Iris pigment epithelial cell (primary cell): ENCODE measurements at places on chromosomes 16 and 17.

DNA sequence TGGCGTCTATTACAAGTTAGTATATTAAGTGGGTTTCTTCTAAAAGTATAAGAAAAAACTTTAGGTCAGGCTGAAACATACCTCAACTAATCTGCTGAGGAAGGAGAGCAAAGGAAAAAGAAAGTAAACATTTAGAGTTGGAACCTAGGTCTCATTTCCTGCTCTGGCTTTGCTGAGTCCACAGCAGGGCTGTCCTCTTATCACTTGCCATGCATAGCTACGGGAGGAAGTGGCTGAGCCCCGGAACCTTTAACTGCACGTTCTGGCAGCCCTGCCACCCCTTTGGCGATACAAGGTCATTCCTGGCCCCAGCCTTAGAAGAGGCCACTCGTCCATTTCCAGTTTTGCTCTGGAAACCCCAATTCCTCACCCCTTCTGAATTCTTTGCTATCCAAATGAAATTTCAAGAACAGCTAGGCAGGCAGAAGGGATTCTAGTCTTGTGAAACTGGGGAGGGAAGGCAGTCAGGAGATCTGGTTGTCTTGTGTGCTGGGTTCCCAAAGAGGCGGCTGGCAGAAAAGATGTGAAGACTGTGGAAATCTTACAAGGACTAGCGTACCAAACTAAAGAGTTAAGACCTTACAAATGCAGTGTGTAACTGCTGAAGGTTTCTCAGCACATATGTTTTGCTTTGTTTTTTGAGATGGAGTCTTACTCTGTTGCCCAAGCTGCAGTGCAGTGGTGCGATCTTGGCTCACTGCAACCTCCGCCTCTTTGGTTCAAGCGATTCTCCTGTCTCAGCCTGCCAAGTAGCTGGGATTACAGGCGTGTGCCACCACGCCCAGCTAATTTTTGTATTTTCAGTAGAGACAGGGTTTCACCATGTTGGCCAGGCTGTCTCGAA is 19.1 kb downstream of the WIPI1 start:
- peak; percentile 55 for DNase-seq

DNA sequence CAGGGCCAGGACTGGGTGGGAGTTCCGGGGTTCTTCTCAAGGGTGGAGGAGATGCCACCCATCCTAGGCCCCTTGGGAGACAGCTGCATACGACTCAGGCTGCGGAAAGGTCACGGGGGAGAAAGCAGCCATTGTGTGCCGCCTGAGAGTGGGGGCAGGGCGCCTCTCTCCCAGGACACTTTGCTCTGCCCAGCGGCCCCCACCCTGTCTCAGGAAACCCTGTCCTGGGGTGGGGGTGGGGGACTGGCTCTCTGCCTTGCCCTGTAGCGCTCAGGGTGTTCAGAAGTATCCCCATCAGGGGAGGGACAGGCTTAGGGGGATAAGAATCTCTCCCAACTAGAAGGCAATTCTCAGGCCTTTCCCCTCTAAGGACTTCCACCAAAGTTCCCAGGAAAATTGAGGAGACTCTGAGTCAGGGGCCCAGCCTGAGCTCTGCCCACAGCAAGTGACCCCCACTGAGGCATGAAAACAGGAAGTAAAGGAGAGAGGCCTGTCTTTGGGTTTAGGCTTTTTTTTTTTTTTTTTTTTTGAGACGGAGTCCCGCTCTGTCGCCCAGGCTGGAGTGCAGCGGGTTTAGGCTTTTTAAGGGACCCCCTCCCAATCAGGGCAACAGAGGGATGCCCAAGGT is 4.9 kb downstream of the GIT1 start:
- DNase-seq, result no peak

GRCh38 chr16:732936-733335 is 6.0 kb downstream of the HAGHL start:
- no peak for DNase-seq

DNA sequence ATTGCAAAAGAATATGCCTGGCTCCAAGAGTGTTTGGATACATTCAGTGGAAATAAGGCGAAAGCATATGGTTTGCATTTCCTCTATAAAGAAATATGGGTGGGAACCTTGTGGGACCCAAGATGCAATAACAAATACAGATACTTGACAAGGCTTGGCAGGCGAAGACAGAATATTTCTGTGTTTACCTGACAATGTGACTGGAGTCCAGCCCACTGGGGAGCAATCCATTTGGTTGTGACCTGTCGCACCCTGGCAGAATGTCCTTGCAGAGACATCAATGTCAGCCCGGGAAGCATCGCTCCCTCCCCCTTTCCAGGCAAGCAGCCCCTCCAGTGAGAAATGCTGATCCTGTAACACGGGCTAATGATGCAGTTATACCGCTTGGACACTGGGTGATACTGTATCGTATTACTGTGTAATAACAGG is 296.6 kb downstream of the MAF start:
- no peak for DNase-seq

- DNase-seq, result peak; percentile 53
These were observed 30.0 kb downstream of the EEF2K start for GRCh38 chr16:22235839-22236745.

GRCh38 chr17:77963441-77963840 is 4.9 kb downstream of the TNRC6C start:
- DNase-seq, result peak; percentile 97

DNA sequence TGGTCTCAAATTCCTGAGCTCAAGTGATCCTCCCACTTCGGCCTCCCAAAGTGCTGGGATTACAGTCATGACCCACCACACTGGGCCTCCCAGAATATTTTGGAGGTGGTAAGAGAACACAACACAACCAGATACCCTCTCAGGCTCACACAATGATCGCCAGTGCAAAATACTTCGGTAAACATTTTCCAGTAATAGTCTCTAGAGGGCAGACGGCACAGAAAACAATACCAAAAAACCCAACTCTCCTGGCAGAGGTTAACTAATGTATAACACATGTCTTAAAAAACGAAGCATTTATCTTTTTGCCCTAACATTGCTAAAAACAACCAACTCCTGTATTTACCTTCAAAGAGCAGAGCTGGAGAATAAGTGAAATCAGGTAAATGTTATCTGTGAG is 10.5 kb downstream of the NUFIP2 start:
- DNase-seq, result no peak

GRCh38 chr16:53714205-53715022 is 10.5 kb downstream of the FTO start:
- DNase-seq, result no peak

- no peak for DNase-seq
These were observed 45.3 kb downstream of the IL21R start for GRCh38 chr16:27447301-27447700.

- DNase-seq, result no peak
These were observed 314.8 kb upstream of the GOT2 start for GRCh38 chr16:59048876-59049275.

DNA sequence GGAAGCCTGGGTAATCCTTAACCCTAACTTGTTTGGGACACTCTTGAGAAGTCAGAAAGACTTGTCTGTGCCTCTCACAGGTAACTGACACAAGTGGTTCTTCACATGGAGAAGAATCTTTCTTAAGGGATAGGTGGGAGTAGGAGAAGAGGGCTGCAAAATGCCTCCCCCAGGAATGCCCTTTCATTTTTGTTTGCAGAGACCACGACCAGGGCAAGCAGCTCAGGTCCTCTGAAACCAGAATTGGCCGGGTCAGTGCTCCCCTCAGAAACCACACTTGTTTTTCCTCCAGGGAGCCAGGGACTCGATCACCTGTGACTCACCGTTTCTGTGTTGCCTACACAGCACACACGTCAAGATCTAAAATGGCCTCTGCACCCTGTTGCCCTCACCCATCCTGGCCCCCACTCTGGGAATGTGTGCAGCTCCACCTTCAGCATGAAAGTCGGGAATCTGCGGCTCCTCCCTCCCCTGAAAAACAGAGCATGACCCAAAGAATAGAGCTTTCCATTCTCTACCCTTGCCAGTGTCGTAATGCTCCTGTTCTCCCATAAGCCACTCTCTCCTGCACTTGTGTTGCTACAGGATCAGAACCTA is 36.1 kb downstream of the HNF1B start:
- DNase-seq, result peak; percentile 27

DNA sequence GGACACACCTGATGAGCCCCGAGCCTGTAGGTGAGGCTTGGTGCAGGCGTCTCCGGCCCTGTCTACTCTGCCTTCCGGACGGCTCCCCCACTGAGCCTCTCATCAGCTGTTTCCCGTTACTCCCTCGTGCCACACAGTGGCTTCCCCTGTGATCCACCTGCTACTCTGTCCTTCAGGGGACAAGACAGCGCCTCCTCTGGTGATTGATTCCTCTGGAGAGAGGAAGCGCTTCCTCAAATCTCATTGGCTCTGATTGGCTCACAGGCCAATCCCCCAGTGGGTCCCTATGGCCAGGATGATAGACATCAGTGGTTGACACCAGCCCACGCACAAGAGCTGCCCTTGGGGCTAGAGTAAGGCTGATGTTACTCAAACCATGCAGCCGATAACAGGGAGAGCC is 24.0 kb downstream of the RNF213 start:
- DNase-seq, result no peak

DNA sequence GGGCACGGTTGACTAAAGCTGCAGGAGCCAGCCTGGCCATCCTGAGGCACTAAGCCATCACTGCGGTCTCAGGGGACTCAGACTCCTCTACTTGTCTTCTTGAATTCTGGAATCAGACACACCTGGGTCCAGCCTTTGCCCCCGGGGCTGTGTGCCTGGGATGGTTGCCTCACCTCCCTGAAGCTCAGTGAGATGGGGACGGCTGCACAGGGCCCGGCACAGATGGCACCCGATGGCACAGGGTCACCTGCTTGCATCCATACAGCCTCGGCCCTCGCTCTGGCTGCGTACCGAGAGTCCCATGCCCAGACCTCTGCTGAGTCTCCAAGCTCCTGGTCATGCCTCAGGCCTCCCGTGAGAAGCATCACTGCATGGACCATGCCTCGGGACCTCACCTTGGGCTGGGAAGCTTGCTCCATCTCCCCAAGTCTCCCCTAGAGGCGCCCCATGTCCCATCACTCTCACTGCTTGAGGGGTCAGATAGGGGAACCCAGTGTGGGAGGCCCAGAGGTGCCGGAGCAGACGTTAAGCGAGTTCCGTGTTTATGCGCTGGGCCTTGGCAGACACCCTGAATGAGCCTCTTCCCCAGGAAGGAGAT is 316.3 kb downstream of the SEC14L1 start:
- no peak for DNase-seq

GRCh38 chr17:27446569-27447301 is 9.5 kb upstream of the KSR1 start:
- DNase-seq, result peak; percentile 97

DNA sequence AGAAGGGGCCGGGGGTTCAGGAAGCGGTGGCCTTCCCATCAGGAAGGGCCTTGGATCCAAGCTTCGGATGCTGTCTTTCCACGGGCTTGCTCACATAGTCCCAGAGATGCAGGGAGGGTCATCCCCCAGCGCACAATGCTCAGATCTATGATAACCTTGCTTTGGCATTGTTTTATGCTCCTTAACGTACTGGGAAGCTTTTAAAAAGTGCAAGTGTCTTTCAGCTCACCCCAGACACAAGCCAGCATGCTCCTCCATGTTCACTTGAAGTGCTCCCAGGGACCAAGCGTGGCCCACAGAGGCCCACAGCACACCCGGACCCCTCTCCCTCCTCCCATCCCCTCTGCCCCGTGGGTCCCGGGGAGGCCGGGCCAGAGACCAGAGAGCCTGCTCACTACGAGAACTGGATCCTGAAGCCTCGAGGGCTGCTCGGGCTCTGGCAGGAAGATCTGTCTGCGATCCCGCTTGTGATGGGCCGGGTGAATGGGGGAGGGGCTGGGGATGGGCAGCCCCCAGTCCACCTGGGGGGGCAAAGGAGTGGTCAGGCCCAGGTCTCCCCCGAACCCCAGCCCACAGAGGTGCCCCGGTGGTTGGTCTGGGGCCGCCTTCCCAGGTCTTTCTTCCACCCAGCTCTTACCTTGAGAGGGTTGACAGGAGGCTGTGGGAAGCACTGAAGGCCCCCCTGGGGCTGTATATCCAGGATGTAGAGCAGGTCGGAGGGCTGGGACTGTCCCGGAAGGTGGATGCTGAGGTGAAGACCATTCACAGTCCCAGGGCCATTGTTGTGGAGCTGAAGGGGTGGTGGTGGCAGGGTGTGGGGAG is 11.8 kb upstream of the FAM171A2 start:
- DNase-seq, result no peak

- no peak for DNase-seq
These were observed 3.3 kb downstream of the STX4 start for GRCh38 chr16:31036691-31037090.
